ENCODE measurements at places on chromosomes 1 and 21.
A peak's percentile ranks its signal among the peaks of the same experiment; 100 is the strongest.

DNA sequence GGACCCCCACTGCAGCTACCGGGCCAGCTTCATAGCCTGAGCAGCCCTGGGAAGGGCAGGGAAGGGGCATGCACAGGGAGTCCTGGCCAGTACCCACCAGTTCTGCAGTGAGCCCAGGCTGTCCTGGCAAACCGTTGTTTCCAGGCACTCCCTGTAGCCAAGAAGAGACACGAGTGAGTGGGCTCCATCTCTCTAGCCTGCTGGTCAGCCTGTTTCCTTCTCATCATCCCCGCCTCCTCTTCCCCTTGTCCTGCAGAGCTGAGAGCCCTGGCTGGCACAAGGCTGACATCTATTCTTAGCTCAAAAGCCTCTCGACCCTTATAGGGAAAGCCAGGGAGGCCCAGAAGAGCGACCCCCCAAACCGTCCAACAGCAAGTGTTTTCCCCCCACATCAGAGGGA, 28.7 kb downstream of the COL16A1 start:
- no peak for DNase-seq

DNA sequence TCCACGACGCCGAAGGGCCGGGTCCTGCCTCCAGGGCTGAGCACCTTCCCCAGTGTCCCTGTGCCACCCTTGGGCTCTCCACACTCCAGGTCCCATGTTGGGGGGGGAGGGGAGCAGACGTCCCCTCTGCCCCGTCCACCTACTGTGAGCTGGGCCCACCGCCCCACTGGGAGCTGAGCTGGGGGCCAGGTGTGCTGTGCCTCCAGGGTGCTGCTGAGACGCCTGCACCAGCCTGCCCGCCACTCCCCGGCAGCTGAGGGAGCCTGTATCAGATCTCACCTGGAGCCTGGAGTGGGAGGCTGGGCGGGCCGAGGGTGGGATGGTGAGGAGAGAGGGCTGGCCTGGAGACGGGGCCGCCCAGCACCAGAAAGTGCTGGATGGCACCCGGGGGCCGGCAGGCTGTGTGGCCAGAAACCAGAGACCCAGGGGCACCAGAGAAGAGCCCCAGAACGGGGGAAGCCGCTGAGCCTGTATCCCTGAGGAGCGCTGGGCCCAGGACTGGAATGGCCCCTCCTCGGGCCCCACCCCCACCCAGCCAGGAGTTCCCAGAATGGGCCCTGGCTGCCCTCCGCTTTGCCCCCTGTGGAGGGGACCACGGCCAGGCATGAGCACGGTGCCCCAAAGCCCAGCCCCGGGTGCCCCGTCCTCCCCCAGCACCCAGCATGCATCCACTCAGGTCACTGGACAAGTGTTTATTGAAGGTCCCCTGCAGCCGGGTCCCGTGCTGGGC, 3.4 kb downstream of the TNFRSF18 start:
- DNase-seq, result no peak

DNA sequence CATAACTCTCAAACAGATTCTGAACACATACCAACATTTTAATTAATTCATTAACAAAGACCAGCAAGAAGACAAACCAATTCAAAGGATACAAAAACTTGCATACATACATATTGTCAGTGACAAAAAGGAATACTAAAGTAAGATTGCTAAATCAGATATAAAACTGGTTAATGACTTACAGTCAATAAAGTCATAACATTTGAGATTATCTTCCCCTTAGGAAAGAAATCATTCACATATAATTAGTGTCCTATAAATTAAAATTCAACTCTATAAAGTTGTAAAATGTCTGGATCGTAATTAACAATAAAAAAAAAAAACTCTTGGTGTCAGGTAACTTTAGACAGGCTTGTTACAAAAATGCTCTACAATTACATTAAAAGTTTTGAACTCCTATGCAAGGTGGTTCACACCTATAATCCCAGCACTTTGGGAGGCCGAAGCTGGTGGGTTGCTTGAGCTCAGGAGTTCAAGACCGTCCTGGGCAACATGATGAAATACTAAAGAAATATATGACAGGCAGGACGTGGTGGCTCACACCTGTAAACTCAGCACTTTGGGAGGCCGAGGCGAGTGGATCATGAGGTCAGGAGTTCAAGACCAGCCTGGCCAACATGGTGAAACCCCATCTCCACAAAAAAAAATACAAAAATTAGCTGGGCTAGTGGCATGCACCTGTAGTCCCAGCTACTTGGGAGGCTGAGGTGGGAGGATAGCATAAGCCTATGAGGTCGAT, 17.7 kb upstream of the RAB3B start:
- no peak for DNase-seq

- DNase-seq, result no peak
These were observed 2.4 kb upstream of the PEF1 start for GRCh38 chr1:31647106-31647505.

- DNase-seq, result peak; percentile 85
These were observed 65.5 kb downstream of the UBE2U start for GRCh38 chr1:64268653-64269557.
